GM23248 (cell line): ENCODE measurements at places on chromosomes 7 and 10.

DNA sequence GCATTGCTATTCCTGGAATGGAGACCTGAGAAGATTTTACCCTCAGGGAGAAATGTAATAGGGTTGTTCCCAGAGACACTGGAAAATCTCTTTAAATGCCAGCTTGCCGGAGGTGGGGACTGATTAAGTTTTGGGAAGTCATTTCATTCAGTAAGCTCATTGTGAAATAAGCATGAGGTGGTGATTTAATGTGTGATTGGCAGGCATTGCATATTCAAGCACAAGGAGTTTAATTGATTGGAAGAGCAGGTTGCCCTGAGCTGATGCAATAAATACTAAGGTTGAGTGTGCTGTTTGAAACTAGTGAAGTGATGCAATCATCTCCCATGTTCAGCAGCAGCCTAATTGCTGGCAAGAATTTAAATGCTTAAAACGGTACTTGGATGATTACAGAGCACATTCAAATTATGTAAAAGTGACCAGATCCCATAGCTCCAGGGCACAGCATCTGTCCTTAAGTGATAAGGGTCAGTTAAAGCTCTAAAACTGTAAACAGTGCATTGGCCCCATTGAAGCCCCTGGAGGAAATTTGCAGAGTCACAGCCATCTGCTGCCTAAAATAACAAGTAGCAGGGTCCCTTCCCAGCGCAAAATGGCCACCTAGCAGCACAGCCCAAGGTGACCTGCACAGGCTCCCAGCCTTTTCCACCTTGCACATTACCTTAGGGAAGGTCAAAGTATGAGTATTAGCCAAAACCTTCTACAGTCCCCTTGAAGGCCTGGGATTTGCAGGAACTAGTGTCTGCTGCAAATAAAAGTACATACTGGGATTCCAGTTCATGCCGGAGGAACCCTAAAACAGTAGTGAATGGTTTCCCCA is 92.1 kb downstream of the CCDC71L start:
- no peak overlapping the region for H3K4me3 ChIP-seq
- peak overlapping the region; percentile 67 for H3K27ac ChIP-seq
- H3K27me3 ChIP-seq = no peaks in the 10 kb centered on the region
- no peaks in the 10 kb centered on the region for H3K36me3 ChIP-seq
- peak; percentile 82 for DNase-seq

GRCh38 chr7:105429746-105430612 is 41.3 kb upstream of the SRPK2 start:
- no peaks in the 10 kb centered on the region for H3K36me3 ChIP-seq
- no peaks in the 10 kb centered on the region for H3K4me1 ChIP-seq
- no peak overlapping the region for H3K4me3 ChIP-seq
- peak; percentile 57 for DNase-seq

DNA sequence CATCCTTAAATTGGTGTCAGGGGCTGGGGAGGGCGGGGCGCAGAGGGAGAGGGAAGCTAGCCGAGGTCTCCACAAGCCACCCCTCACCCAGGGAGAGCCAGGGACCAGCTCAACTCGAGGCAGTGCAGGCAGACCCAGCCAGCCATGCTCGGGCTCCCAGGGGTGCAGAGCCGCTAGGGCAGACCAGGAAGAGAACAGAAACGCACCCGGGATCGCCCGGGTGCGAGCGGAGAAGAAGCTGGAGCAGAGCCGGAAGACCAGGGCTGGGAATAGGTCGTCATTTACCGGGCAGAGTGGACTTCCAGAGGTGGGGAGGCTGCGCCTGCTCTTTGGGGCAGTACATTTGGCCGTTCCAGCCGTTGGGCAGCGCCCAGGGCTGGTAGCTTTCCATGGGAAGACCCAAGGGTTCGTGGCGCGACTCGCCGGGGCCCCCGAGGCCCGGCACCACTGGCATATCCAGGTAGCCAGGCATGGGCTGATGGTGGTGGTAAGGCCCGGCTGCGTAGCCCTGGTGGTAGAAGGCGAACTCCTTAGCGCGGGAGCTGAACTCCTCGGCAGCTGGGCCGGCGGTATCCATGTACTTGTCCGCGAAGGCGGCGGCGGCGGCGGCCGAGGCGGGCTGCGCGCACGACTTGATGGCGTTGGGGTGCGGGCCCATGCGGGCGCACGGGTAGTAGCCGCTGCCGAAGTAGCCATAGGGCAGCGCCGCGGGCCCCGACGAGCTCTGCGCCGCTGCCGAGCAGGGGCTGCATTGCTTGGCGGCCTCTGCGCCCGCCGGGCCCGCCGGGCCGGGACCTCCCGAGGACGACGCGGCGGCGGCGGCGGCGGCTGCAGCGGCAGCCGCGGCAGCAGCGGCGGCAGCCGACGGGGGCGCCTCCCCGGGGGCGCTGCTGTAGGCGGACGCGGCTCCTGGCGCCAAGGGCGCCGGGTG is 755 bp downstream of the HOXA13 start:
- no peaks in the 10 kb centered on the region for H3K36me3 ChIP-seq
- no peaks in the 10 kb centered on the region for H3K4me1 ChIP-seq
- H3K4me3 ChIP-seq = peak overlapping the region; percentile 70
- no peak overlapping the region for H3K27ac ChIP-seq
- DNase-seq = peak; percentile 70
- H3K27me3 ChIP-seq = peaks cover 28% of the 10 kb centered on the region

- peaks cover 25% of the 10 kb centered on the region for H3K27me3 ChIP-seq
- no peak for DNase-seq
- no peaks in the 10 kb centered on the region for H3K36me3 ChIP-seq
- H3K4me1 ChIP-seq = peaks cover 13% of the 10 kb centered on the region
- no peak overlapping the region for H3K27ac ChIP-seq
Observed at GRCh38 chr7:25860275-25861163, 291.5 kb upstream of the NFE2L3 start.

DNA sequence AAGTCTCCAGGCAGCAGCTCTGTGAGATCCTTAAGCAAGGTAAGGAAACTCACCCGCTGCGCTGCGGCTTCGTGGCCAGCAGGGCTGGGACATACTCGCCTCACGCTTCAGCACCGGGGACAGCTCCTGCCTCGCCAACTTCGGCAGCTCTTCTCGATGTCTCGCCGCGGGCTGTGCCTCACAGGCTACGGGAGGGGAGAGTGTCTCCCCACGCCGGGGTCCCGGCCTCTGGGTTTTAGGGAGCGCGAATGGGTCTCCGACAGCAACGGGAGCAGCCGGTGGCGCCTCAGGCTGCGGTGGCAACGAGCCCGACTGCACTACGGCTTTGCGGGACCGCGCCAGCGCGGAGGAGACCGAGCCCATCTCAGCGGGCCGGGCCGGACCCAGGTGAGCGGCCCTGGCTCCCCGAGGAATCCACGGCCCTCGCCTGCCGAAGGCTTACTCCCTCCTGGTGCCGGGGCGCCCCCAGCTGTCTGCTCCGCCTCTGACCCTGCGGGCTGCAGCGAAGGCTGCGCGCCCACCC is 62.4 kb downstream of the LSM5 start:
- DNase-seq = peak; percentile 87
- no peaks in the 10 kb centered on the region for H3K36me3 ChIP-seq

DNA sequence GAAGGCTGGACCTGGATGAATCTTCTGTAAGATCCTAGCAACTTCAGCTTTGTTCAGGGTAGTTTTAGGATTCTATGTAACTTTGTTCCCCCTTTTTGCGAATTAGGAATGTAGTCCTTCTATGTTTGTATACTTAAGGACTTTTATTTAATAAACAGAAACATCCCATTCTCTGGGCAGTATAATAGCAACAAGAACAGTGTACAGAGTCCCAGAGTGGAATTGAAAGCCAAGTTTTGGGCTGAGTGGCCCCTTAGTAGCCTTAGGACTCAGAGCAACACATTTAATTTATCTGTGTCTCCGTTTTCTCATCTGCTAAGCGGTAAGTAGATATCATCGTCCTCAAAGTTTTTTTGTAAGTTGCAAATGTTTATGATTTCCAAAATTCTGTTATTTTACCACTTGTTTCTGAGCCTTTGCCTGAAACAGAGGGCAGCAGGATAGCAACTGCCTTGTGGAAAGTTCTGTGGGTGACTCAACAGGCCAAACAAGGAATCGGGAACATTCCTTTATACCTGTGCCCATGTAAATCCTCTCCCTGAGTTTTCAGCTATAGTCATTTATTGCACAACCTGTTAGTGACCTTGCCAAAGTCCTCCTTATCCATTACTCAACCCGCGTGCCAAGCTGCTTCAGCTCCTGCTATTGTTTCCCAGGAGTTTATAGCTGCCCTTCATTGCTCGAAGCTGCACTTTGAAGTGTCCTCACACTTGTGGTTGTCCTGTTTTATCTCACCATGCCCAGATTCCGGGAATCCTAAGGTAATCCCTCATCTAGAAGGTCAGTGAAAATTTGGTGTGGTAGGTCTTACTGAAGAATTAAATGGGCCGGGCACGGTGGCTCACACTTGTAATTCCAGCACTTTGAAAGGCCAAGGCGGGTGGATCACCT is 199.1 kb upstream of the AHR start:
- peak; percentile 37 for DNase-seq
- no peaks in the 10 kb centered on the region for H3K27me3 ChIP-seq
- no peak overlapping the region for H3K27ac ChIP-seq
- no peak overlapping the region for H3K4me3 ChIP-seq
- H3K36me3 ChIP-seq = no peaks in the 10 kb centered on the region
- H3K4me1 ChIP-seq = peaks cover 18% of the 10 kb centered on the region

- H3K27me3 ChIP-seq = no peaks in the 10 kb centered on the region
- H3K4me1 ChIP-seq = peaks cover 28% of the 10 kb centered on the region
- peak overlapping the region; percentile 86 for H3K4me3 ChIP-seq
- no peaks in the 10 kb centered on the region; the same call in 1 of the 2 replicates for H3K36me3 ChIP-seq
- peak overlapping the region; percentile 89 for H3K27ac ChIP-seq
Observed at GRCh38 chr7:98285157-98286092, 3.9 kb downstream of the BRI3 start.

GRCh38 chr7:158953912-158954311 is 97.6 kb downstream of the DYNC2I1 start:
- no peaks in the 10 kb centered on the region for H3K36me3 ChIP-seq
- H3K4me3 ChIP-seq = no peak overlapping the region
- H3K27ac ChIP-seq = no peak overlapping the region
- H3K27me3 ChIP-seq = no peaks in the 10 kb centered on the region
- H3K4me1 ChIP-seq = no peaks in the 10 kb centered on the region

DNA sequence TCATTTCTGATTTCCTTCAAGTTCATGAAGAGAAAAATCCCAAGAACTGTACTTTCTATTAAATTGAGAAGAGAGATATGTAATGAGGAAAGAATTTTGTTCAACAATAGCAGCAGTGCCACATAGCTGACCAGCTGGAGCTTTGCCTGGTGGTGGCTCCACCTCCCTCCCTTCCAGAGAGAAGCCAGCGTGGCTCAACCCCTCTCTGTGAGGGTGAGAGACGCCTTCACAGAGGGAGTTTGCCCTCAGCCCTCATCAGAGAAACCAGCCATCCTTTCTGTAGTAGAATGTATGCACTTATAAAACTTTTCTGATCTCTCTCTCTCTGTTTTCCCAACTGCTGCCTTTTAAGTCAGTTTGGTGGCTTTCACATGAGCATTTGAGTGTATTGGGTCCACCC is 20.5 kb upstream of the COL1A2 start:
- no peaks in the 10 kb centered on the region for H3K27me3 ChIP-seq
- H3K27ac ChIP-seq = peak overlapping the region; percentile 99
- H3K4me1 ChIP-seq = peaks cover 74% of the 10 kb centered on the region
- peak overlapping the region; percentile 72 for H3K4me3 ChIP-seq
- peak; percentile 98 for DNase-seq

GRCh38 chr10:124342136-124342820 is 76.4 kb downstream of the OAT start:
- no peaks in the 10 kb centered on the region for H3K4me1 ChIP-seq
- H3K36me3 ChIP-seq = no peaks in the 10 kb centered on the region
- DNase-seq = no peak
- no peak overlapping the region for H3K27ac ChIP-seq
- H3K4me3 ChIP-seq = no peak overlapping the region
- H3K27me3 ChIP-seq = 0 out of 2 replicates have a peak, but pooled peaks cover 4% of the 10 kb centered on the region

GRCh38 chr7:4894482-4894881 is 11.0 kb upstream of the RADIL start:
- no peak overlapping the region for H3K4me3 ChIP-seq
- H3K4me1 ChIP-seq = no peaks in the 10 kb centered on the region
- no peaks in the 10 kb centered on the region for H3K27me3 ChIP-seq
- H3K27ac ChIP-seq = no peak overlapping the region
- no peak for DNase-seq

DNA sequence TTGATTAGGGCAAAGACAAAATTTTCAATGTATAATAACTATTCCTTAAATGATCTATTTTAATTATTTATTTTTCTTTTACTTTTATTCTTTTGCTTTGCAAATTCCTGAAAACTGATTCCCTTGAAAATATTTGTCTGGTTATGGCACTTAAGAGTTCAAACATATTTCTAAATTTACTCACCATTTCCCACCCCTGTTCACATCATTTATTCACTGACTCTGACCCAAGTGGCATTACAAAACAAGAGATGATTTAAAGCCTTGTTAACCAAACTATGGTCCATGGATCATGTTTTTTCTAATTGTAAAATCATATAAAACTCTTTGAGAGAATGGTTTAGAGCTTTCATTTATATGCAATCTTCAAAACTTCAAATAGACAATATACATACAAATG is 1256.1 kb upstream of the LRRN3 start:
- DNase-seq = no peak
- no peaks in the 10 kb centered on the region for H3K36me3 ChIP-seq
- H3K27ac ChIP-seq = no peak overlapping the region

- H3K36me3 ChIP-seq = no peaks in the 10 kb centered on the region
- no peaks in the 10 kb centered on the region for H3K27me3 ChIP-seq
- no peak overlapping the region for H3K27ac ChIP-seq
- no peak overlapping the region for H3K4me3 ChIP-seq
- DNase-seq = no peak
Observed at GRCh38 chr7:18626717-18627116, 131.2 kb downstream of the HDAC9 start.

DNA sequence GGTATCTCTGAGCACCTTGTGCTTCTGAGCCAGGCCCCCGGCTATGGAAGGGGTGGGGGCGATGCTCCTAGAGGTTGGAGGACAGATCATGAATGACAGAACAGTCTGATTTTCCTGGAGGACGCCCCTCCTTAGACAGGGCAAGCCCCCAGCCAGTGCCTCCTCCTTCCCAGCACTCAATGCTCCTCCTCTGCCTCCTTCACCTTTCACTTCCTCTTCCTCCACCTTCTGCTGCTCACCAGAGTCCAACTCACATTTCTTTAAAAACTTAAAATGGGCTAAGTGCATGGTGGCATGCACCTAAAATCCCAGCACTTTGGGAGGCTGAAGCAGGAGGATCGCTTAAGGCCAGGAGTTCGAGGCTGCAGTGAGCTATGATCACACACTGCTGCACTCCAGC is 71.1 kb upstream of the CUX1 start:
- no peak overlapping the region for H3K27ac ChIP-seq
- H3K27me3 ChIP-seq = peaks cover 47% of the 10 kb centered on the region
- H3K4me1 ChIP-seq = no peaks in the 10 kb centered on the region
- H3K4me3 ChIP-seq = no peak overlapping the region
- H3K36me3 ChIP-seq = no peaks in the 10 kb centered on the region

DNA sequence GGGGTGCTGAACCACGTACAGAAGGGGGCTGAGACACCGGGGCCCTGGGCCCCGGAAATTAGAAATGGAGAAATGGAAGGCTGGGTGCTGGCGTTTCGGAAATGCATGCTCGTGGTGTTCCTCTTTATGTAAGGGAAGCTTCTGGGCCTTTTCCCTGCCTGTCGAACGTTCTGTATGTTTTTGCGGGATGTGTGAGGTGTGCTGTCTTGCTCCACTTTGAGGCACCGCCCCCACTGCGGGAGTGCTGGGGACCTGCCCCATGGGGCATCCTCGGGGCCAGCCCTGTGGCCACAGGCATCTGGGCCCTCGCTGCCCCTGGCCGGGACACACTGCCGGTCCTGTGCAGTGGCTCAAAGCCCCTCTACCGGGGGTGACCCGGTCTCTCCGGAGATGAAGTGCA is 1.7 kb upstream of the VENTX start:
- no peaks in the 10 kb centered on the region for H3K4me1 ChIP-seq
- no peak overlapping the region for H3K27ac ChIP-seq
- no peak overlapping the region for H3K4me3 ChIP-seq
- no peak for DNase-seq
